Sigmoid colon (tissue), 7 donors: ENCODE measurements at places on chromosomes 7 and 10. TPM values are rescaled to one million over a fixed set of nuclear protein-coding genes. Genes with fewer than 3 reads are reported as not detected.

DNA sequence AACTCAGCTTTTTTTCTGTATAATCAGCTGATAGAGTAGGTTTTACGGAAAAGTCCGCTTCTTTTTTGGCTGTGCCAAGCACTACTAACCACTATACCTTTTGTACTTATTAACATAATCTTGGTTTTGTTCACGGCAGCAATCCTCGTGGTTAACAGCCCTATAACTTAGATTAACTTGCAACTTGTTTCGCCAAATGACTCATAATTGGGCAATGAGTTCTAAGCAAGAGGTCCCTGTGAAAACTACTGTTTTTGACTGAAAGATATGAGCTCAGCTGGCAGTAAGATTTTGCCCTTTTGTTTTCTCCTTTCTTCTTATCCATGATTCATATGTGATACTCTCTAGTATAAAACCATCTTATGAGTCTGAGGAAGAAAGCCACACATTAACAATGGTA, 345.0 kb upstream of the PCDH15 start:
- H3K27ac ChIP-seq = no peak overlapping the region
- H3K36me3 ChIP-seq = no peaks in the 10 kb centered on the region
- H3K27me3 ChIP-seq = no peaks in the 10 kb centered on the region

DNA sequence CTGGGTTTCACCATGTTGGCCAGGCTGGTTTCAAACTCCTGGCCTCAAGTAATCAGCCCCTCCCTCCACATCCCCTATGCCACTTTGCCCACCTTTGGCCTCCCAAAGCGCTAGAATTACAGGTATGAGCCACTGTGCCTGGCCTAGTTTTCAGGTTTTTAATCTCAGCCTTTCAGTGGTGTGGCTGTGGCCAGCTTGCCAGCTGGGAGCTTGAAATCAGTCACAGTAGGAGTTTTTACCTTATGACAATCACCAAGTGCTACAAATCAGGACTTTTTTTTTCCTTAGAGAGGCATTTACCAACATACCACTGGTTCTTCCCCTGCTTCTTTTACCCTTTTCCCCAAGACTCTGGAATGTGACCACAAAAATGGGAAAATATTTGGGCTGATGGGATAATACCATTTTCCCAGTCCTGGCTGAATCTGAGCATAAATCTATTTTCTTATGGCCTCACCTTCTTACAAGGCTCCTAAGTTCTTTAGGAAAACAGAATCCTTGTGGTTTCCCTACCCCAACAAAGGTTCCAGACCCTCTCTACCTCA, 6.2 kb downstream of the STEAP4 start:
- H3K27ac ChIP-seq = no peak overlapping the region
- H3K4me1 ChIP-seq = no peaks in the 10 kb centered on the region
- no peaks in the 10 kb centered on the region for H3K36me3 ChIP-seq
- H3K27me3 ChIP-seq = no peaks in the 10 kb centered on the region
- DNase-seq = no peak

DNA sequence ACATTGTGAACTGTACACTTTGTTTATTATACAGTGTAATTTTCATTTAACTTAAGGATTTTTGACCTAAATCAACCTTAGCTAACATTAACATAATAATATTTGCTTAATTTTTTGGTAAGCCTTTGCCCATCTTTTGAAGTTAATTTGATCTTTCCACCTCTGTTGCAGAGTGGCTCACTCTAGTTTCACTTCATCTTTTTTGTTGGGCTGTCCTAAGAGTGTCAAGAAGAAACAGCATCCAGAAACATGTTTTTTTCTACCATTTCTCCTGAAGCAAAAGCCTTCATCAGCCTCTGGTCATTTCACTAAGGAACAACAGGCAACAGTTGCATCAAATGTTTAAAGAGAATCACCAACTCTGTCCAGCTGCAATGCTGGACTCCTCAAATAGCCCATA, 824.7 kb downstream of the REEP3 start:
- H3K27ac ChIP-seq = no peak overlapping the region
- H3K4me1 ChIP-seq = no peaks in the 10 kb centered on the region
- no peaks in the 10 kb centered on the region for H3K36me3 ChIP-seq
- no peaks in the 10 kb centered on the region for H3K27me3 ChIP-seq

DNA sequence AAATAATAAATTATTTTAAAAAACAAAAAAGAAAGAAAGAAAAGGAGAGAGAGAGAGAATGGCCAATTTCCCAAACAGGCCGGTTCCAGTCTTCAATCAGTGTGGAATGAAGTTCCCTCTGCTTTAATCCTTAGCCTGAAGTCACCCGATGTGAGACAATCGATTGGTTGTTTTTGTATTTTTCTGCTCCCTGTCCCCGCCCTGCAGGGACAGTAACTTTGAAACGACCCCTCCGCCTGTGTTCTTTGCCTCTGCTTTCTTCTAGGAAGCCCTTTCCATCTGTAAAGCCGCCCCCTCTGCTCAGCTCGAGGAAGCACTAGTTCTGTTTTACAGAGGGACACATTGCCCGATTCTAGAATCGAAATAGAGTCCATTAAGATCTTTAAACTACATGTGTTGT, 33.4 kb downstream of the FOXL3 start:
- H3K27me3 ChIP-seq = no peaks in the 10 kb centered on the region
- peaks cover 9% of the 10 kb centered on the region for H3K4me1 ChIP-seq
- H3K36me3 ChIP-seq = no peaks in the 10 kb centered on the region
- H3K27ac ChIP-seq = peak overlapping the region; percentile 4
- H3K4me3 ChIP-seq = no peak overlapping the region
- no peak for DNase-seq

DNA sequence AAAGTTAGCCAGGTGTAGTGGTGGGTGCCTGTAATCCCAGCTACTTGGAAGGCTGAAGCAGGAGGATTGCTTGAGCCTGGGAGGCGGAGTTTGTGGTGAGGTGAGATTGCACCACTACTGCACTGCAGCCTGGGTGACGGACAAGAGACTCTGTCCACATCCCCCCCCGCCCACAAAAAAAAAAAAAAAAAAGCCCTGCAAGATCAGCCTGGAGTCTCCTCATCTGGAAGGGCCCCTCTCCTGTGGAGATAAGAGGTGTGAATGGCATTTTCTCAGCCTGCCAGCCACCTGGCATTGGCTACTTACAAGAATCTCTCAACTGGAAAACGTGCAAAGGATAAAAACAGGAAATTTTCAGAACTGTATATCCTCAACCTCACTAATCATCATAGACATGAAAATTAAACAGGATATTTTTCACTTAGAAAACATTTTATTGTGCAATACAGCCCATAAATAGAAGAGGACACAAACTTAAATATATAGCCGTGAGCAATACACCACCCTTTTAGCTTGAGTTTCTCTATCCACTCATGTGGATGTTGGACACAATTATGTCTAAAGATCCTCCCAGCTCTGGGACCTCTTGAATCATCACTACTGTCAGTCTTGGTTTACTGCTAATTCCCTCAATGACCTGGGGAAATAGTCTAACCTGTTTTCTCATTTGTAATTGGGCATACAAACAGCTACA, 11.3 kb upstream of the TSPAN15 start:
- H3K27ac ChIP-seq = peak overlapping the region; percentile 16
- H3K27me3 ChIP-seq = no peaks in the 10 kb centered on the region

DNA sequence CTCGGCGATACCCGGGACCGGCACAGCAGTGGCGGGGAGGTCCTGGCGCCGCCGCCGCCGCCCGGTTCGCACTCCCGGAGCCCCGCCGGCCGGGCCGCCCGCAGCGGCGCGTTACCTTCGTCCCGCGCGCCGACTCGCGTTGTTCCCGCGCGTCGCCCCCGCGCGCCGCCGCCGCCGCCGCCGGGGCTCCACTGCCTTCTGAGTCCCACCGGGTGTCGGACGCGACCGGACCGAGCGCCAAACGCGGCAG, at the start of gene EZH2:
TSS of gene EZH2 (minus strand) at position 243 of the 250 bp plus-strand sequence. CDS start 36,993 bp downstream, outside the sequence.
- no peaks in the 10 kb centered on the region for H3K36me3 ChIP-seq
- peaks cover 4% of the 10 kb centered on the region for H3K4me1 ChIP-seq
- DNase-seq = no peak
- H3K4me3 ChIP-seq = peak within 1 kb of the TSS; percentile 97

- H3K4me3 ChIP-seq = no peak overlapping the region
- H3K4me1 ChIP-seq = peaks cover 69% of the 10 kb centered on the region
- H3K27ac ChIP-seq = peak overlapping the region; percentile 79
- DNase-seq = peak; percentile 80
These were observed 13.9 kb downstream of the TSPAN14 start for GRCh38 chr10:80468002-80468401.

GRCh38 chr7:2521952-2522591, 2.5 kb downstream of the LFNG start:
- no peaks in the 10 kb centered on the region for H3K36me3 ChIP-seq
- H3K4me3 ChIP-seq = peak overlapping the region; percentile 57
- peaks cover 42% of the 10 kb centered on the region for H3K27me3 ChIP-seq

- no peaks in the 10 kb centered on the region for H3K27me3 ChIP-seq
- H3K4me1 ChIP-seq = no peaks in the 10 kb centered on the region
- no peaks in the 10 kb centered on the region for H3K36me3 ChIP-seq
- no peak overlapping the region for H3K4me3 ChIP-seq
These were observed 366.5 kb upstream of the SEMA3C start for GRCh38 chr7:81285142-81285871.

DNA sequence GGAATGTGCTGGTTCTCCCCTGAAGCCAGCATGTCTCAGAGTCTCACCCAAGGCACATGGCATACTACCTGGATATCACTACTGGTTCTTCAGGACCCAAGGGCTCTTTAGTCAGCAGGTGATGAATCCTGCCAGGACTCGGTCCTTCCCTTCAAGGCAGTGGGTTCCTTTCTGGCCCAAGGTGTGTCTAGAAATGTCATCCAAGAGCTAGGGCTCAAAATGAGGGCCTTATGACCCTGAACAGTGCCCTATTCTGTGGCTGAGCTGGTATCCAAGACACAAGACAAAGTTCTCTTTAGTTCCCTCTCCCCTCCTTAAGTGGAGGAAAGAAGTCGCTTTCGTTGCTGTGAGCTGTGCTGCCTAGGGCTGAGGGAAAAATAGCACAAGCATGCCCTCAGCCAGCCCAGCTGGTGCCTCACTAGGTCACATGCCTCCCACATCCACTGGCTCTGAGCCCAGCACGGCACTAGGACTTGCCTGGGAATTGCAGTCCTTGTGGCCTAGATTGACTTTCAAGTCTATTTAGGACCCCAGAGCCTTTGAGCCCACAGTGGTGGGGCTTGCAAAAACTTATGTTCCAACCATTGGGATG, 106.0 kb downstream of the BMS1 start:
- DNase-seq = no peak
- H3K4me1 ChIP-seq = no peaks in the 10 kb centered on the region
- H3K27ac ChIP-seq = no peak overlapping the region
- peaks cover 6% of the 10 kb centered on the region for H3K27me3 ChIP-seq

GRCh38 chr7:17460001-17460400, 161.5 kb downstream of the AHR start:
- H3K27ac ChIP-seq = no peak overlapping the region
- no peak for DNase-seq
- no peaks in the 10 kb centered on the region for H3K27me3 ChIP-seq
- no peak overlapping the region for H3K4me3 ChIP-seq
- no peaks in the 10 kb centered on the region for H3K36me3 ChIP-seq
- H3K4me1 ChIP-seq = no peaks in the 10 kb centered on the region

DNA sequence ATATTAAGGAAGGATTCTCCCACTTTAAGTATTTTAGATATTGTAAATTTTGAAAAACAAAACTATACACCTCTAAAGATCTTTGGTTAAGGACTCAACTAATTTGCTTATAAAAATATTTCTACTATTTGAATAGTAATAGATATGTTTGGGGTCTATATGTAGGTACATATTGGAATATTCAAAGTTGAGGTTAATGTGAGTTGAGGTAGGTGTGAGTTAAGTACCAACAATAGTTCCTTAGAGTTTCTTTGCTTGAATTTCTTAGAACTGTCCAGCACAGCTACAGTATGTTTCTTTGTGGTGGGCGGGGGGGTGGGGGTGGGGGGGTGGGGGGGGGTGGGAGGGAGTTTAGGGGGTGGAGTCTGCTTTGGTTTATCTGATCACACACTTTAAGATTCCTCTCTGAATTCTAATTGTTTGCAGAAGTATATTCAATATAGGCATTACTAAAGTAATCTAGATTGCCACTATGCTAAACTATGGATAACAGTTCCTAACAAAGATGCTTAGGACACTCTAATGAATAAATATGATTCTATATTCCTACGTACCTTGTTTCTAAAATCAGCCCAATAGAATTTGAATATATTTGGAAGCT, 2.1 kb downstream of the GRM3 start:
- DNase-seq = no peak
- peaks cover 21% of the 10 kb centered on the region for H3K4me1 ChIP-seq
- H3K27me3 ChIP-seq = peaks cover 38% of the 10 kb centered on the region
- no peak overlapping the region for H3K27ac ChIP-seq

- H3K27me3 ChIP-seq = no peaks in the 10 kb centered on the region
- peaks cover 97% of the 10 kb centered on the region for H3K4me1 ChIP-seq
- H3K36me3 ChIP-seq = no peaks in the 10 kb centered on the region
- DNase-seq = peak; percentile 98
- peak overlapping the region; percentile 98 for H3K27ac ChIP-seq
- peak overlapping the region; percentile 23 for H3K4me3 ChIP-seq
These were observed 44.8 kb downstream of the MYOF start for GRCh38 chr10:93437086-93437945.

- H3K4me3 ChIP-seq = peak within 1 kb of the TSS; percentile 80
- H3K27ac ChIP-seq = peak within 1 kb of the TSS; percentile 76
- peaks cover 31% of the 10 kb centered on the region for H3K4me1 ChIP-seq
These were observed at the start of gene INTS1 for GRCh38 chr7:1503816-1504775. Gene INTS1 (minus strand): TSS chr7:1504389. CDS start chr7:1503960, 429 bp downstream.

- H3K4me1 ChIP-seq = no peaks in the 10 kb centered on the region
- no peak for DNase-seq
- H3K27ac ChIP-seq = no peak overlapping the region
- no peaks in the 10 kb centered on the region for H3K36me3 ChIP-seq
- no peak overlapping the region for H3K4me3 ChIP-seq
These were observed 420.0 kb upstream of the PODXL start for GRCh38 chr7:131976411-131976810.

DNA sequence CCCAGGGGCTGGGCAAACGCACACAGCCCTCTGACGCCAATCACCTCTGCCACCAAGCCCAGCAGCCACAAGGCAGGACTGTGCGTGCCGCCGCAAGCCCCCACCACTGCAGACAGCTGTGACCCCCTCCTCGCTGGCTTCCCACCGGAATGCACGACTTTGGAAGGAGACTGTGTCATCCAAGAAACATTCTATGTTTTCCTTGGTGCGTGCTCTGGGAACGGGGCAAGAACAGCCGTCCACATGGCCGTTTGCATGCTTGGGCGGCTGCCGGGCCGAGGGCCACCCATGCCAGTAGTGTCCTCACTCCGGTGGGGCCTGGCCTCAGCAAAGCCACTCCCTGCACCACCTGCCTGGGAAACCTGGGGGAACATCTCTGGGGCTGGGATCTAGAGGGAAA, 17.6 kb upstream of the ELN start:
- DNase-seq = no peak
- H3K36me3 ChIP-seq = no peaks in the 10 kb centered on the region
- no peak overlapping the region for H3K27ac ChIP-seq
- H3K4me3 ChIP-seq = no peak overlapping the region
- H3K4me1 ChIP-seq = peaks cover 26% of the 10 kb centered on the region

AMPH gene
- 4.3 TPM for total RNA-seq

DRGX gene
- not detected for total RNA-seq

ETV1 gene
- total RNA-seq = 11.4 TPM

SAP25 gene
- total RNA-seq = not detected

GPRIN2 gene
- total RNA-seq = 0.27 TPM

LRRTM3 gene
- total RNA-seq = 0.14 TPM

HBP1 gene
- 105 TPM for total RNA-seq

ZNF503 gene
- 19.4 TPM for total RNA-seq
